ENCODE measurements at places on chromosomes 7 and 10.
A peak's percentile ranks its signal among the peaks of the same experiment; 100 is the strongest.

DNA sequence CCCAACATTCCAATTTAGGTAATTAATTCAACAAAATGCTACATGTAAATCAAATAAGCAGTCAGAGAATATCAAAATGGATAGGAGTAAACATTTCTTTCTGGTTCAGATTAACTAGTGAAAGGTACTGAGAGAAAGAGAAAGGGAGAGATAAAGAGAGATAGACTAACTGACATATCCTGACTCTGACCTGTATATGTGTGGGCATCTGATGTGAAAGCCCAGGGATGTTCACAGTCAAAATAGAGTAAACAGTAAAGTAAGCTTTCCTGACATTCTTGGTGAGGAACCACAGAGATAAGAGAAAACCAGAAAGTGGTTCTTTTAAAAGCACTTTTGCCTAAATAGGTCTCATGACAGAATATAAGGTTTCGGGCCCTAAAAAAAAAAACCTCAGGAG is 37.5 kb upstream of the ANK3 start:
- DNase-seq, result no peak

DNA sequence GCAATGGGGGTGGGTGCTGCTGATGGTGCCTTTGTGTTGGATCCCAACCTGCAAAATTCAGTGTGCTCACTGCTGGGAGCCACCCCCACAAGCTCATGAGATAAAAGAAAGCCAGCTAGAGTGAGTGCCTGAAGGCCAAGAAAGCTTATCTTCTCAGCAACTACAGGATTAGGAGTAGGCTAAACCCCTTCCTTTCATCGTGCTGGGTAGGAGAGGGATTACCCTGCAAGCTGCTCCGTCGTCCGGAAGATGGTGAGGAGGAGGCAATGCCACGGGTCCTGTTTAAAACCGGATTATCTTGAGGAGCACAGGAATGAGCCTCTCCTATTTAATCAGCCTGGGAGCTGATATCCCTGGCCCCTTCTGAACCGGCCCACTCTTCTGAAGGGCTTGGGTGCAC is 258.0 kb downstream of the GALNT17 start:
- DNase-seq, result no peak

DNA sequence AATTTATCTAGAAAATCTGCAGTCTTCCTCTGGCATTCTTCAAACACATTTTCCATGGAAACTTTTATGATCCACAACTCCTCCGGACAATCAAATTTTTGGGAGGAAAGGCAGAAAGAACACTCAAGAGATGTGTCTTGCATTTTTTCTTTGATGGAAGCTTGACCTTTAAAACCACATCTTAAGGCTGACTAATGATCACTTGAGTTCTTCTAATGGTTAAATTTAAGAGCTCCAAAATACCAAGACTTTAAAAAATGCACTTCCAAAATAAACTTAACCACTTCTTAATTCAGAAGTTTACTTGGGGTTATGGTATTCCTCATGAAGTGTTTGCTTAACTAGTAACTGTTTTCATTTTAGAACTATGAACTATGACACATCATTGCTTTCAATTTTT is 43.3 kb downstream of the ETV1 start:
- no peak for DNase-seq

GRCh38 chr7:7681191-7681935 is 37.0 kb downstream of the RPA3 start:
- DNase-seq, result peak; percentile 75

DNA sequence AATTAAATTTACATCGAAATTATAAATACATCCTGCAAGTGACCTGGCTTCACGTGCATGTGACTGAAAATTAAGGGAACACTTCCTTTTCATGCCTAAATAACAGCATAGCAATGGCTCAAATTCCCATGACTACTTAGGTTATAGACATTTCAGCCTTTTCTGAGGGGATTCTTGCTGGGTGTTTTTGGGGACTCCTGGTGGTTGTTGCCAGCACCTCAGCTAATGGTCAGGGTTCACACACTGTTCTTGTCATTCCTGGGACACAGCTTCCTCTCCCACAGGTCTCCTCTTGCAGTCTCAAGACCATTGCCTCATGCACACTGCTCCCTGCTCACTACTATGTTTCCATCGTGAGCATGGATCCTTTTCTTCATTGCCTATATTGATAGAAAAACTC is 148.9 kb upstream of the GLI3 start:
- no peak for DNase-seq

DNA sequence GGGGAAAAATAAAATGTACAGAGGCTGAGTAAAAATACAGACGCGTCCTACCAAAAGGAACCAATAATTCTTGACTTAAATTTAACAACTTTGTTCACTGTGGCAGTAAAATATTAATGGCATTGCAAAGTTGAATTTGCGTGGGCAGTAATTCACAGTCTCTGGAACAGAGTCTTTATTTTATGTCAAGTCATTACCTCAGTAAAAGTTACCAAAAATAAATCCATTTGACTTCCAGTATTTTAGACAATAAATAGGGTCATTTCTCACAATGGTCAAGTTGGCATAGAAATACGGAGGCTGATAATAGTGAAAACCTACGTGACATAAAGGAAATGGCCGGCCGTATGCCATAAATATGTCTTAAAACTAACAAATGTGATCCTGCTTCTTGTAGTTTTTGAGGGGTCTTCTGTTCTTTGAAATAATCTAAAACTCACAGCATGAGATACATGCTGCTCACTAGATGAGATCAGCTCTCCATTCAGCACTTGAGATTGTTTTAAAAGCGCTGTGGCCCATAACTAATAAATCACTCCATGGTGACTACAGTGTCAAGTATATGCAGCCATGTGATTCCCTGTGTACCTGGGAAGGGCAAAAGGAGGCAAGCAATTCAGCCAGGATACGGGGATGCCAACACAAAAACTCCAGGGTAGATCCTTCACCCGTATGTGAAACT is 75.3 kb downstream of the DOCK4 start:
- DNase-seq, result no peak

DNA sequence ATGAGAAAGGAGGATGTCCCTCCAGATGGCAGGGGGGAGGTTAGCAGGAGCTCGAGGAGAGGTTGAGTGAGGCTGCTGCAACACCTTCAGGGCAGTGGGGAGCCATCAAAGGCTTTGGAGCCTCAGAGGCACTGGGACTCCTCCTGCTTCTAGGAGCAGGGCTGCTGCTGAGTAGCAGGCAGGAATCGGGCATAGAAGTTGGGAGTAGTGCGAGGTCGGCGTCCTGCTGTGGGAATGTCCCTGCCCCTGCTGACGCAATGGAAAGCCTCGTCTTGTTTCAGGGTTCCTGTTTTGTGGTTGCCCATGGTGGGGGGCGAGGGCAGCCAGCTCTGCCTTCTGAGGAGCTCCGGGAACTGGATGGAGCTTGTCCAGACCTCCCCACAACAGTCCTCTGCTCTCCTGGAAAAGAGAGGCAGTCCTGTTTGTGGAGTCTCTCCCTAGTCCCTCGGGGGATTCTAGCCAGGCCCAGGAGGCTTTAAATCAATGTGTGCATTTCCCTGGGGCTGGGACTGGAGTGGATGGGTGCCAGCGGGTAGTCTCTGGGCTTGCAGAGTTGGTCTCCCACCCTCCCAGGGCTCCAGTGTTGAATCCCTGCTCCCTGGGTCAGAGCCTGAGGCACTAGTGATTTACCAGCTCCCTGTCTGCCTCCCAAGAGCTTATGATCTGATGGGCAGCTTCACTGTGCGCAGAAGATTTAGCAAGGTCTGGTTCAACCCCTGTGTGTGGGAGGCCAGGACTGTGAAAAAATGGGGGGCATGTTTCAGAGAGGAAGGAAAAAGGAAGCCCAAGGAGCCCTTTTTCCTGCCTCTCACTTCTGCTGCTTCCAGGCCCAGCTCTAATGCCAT is 98.7 kb upstream of the PPIF start:
- DNase-seq, result peak; percentile 43

Data from OCI-LY7 (cell line).